ENCODE measurements at places on chromosomes 5 and 9.

GRCh38 chr9:116760636-116761035, 73.5 kb downstream of the TRIM32 start:
- DNase-seq = no peak

DNA sequence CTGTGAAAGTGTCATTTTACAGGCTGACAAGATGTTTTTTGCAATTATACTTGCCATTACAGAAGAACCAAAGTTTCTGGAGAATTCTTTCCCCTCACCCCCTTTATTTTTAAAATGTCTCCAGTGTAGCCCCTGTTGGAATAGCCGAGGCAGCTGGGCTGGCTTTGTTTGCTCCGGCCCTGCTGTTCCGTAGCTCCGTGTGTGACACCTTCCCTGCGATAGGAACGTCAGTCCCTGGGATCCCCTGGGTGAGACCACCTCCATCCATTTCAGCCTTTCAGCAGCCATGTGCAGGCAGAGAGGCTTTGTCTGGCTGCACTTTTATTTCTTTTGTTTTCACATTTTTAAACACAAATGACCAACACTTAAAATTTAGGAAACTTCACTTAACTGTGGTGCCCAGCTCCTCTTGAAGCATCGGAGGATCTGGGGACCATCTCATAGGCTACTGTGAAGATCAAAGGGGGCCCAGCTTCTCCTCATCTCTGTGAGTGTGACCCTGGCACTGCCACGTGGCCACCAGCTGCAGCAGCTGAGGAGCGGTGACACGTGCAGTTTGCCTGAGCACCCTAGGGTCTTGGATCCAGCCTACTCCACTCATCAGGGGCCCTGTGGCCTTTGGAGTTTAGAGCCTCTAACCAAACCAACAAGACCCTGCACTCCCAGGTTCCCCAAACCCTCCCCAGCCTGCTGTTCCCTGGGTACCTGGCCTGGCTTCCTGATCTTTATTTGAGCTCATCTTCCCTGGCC, 125.7 kb upstream of the RAPGEF1 start:
- no peak for DNase-seq

GRCh38 chr5:174182111-174182510, 136.6 kb downstream of the NSG2 start:
- no peak for DNase-seq

DNA sequence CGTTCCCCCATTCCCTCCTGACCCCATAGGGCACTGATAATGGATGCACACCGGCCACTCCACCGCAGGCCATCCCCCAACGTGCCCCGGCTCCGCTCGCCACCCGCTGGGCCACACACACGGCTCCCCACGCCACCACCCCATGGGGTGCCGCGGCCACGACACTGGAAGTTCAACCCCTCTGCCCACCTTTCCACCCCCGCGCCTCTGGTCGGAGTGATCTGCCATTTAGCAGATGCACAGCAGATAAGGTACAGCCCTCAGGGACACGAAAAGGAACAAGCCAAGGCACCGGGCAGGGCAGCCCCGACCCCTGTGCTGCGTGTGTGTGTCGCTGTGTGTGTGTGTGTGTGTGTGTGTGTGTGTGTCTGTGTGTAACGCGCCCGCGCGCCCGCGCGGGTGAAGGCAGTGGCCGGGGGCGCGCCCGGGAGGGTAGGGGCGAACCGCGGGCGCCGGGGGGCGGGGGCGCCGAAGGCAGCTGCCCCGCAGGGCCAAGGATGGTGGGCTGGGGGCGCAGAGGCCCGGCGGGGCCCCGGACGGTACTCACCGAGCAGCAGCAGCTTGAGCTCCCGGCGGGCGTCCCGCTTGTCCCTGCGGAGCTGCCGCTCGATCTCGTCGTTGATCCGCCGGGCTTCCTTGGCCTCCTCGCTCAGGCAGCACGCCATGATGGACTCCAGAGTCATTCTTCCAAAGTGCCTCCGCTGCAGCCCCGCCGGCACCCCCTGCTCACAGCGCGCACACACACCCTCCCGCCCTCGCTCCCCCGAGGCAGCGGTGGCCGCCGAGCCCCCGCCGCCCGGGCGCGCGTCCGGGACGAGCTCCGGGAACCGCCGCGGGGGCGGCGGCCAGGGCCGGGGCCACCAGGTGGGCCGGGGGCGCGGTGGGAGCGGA, 813 bp downstream of the GNAQ start:
- peak; percentile 71 for DNase-seq

DNA sequence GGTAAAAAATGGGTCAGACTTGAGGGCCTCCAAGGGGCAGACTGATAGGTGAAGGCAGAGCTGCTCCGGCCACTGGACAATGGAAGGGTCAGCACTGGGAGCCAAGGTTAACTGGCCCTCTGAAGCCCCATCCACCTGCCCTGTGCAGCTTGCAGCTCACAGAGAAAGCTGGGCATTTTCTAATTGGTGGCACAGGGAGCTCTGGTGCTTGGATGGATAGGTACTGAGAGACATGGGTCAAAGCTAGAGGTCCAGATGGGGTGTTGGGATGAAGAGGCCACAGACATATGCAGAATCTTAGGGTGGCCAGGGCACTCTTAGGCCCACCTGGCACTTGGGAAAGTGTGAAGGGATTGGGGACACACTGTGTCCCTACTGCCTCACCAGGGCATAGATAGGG, 29.5 kb upstream of the SARDH start:
- no peak for DNase-seq

DNA sequence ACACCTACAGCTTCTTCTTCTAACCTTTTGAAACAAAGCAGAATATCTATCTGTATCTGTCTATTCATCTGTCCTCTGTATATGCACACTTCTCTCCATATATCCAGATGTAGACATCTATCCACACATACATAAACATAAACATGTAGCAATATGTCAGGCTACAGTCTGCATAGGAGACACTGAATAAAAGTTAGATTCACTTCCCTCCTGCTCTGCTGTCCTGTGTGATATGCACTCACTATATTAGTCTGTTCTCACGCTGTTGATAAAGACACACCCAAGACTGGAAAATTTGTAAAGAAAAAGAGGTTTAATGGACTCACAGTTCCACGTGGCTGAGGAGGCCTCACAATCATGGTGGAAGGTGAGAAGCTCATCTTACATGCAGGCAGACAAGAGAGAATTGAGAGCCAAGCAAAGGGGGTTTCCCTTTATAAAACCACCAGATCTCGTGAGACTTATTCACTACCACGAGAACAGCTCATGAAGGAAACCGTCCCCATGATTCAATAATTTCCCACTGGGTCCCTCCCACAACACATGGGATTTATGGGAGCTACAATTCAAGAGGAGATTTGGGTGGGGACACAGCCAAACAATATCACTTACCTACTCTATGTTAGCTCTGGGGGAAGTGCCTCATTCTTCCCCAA, 24.1 kb downstream of the RANBP3L start:
- DNase-seq = no peak

DNA sequence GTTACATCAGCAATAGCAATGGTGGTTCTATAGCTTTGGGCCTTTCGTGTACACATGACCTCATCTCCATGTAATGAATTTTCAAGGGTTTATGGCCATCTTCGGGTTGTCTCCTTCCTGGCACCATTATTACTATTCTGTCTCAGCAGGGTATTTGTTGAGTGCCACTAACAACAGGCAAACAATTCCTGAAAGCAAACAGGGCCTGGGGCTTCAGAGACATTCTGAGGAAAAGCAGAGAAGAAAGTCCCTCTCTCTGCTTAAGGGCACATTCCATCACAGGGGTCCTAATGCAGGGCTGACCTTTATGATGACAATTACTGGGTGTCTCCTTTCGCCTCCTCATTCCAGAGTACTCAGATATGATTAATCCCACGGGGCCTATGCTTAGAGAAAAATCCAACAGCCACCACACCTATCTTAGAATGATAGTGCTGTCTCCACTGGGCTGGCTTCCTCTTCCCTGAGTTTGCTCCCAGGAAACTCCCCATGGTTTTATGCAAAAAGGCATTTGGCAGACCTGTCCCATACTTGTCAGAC, 540.2 kb upstream of the ZNF462 start:
- no peak for DNase-seq

- no peak for DNase-seq
Measured at GRCh38 chr9:137206602-137207001, 1.1 kb downstream of the NDOR1 start.

GRCh38 chr5:43514025-43514424, 923 bp downstream of the C5orf34 start:
- DNase-seq = no peak

- DNase-seq = no peak
Measured at GRCh38 chr9:121910491-121911040, 182.5 kb downstream of the TTLL11 start.

- peak; percentile 67 for DNase-seq
Measured at GRCh38 chr5:36073595-36074216, 7.0 kb upstream of the UGT3A2 start.

DNA sequence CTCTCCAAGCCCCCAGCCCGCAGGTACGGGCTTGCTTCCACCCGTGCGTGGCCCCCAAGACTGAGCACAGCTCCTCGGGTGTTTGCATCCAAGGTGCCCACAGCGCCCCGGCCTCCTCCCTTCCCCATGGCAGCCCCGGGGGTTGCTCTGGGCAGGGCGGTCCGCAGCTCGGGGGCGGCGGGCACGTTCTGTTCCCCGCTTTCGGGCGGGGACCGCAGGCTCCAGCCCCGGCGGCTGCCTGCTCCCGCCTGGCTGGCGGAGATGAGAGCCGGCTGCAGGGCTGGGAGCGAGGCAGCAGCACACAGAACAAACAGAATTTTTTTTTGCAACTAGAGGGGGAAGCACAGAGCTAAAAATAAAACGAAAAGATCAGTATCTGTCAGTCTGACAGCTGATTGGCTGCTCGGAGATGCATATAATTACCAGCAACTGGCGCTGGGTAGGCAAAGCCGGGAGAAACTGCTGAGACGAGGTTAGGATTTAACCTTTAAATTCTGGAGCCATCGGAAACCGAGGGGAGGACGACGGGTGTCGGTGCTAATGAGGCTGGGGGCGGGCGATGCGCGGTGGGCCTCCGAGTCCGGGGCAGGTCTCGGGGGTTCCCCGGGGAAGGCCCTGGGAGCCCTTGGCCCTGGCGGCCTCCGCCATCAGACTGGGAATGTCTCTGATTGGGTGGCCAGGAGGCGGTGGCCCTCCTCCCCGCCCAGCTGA, 142.7 kb upstream of the IER5L start:
- DNase-seq = peak; percentile 66

DNA sequence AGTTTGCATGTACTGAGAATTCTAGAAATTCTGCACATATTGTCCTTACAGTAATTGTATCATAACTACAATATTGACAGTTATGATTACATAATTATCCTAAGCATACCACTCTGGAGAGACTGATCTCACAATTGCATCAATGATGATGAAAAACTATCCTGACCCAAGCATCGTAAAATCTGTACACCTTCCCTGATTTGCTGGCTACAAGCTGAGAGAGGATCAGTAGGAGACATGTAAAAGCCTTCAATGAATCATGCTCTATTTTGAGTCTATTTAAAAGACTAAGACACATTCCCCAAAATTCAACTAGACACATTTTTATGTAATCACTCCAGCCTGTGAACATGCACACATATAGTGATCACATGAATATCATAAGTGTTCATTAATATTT, 1833.8 kb downstream of the EFNA5 start:
- no peak for DNase-seq

DNA sequence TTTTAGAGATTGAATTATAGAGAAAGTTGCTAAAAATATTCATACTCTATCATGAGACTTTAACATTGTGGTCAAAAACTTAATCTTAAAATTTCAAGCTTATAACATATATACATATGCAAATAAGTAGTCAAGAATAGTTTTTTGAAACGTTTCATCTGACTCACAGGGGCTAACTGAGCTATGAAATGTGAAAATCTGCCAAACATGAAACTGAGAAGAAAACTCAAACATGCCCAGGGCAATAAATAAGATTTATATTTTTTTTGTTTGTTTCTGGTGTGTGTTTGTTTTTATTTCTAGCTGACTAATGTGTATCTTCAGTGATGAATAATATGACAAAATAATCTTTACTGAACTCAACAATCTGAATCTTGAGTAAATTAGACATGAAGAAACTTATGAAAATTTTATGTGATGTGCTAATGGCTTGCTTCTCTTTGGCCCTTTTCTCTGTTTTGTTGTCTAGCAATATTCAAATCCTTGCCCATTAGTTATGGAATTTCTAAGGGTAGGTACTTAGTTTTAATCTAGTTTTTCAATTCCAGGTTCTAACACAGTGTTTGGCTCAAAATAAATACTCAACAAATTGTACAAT, 99.9 kb downstream of the FAM174A start:
- DNase-seq = no peak

DNA sequence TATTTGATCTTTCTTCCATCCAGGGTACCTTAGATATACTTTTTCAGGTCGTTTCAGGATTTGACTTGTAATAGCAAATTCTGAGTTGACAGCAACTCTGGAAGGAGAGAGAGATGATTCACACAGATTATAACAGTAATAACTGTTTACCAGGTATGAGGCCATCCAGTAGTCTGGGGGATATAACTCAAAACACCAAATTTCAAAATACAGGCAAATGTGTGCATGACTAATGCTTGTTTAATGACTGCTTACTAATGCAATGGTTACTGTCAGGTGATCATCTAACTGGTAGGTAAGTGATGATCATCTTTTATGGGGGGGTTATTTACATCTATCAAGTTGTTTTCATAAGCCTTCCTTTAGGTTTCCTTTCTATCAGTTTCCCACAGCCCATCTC, 412.3 kb downstream of the MAT2B start:
- DNase-seq = no peak

DNA sequence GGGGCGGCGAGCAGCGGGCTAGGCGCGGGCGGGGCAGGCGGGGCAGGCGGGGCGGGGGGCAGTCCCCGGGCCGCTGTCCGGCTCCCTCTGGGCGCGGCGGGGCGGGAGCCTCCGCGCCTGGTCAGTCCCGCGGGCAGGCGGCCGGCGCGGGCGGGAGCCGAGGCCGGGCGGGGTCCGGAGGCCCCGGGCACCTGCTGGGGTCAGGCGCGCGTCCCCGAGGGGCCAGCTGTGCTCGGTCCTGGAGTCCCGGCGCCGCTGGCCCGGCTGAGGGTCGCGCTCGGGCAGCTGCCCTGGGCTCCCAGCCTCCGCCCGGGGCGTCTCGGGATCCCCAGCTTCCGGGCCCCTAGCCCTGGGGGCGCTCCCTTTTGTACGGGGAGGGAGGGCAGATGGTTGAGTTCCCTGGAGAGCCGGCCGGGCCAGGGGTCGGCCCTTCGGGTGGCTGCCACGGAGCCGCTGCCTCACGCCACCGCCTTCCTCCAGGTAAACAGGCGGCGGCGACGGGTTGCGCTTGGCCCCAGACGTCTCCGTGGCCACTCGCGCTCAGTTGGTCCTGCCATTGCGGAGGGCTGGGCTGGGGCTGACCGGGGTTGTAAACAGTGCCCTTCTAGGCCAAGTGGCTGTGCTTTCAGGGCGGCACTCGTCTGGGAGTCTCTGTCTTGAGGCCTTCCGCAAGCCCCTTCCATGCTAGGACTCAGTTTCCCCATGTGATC, 473 bp downstream of the ZBTB34 start:
- DNase-seq = peak; percentile 13

DNA sequence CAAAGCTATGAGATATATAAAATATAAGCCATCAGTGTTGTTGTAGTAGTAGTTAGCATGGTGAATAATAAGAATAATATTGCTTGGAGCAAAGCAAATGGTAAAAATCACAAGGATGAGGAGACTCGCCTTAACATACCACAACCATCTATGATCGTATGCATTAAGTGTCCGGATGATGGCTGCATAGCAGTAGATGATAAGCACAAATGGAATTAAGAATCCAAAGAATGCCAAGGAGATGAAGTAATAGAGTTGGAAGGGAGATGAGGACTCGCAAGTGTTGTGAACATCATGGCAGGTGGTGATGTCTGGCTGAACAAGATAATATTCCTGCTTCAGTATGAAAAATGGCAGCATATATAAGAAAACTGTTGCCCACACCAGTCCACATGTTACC, 5.5 kb downstream of the F2RL2 start:
- no peak for DNase-seq

GRCh38 chr5:123285122-123286023, 137.8 kb downstream of the CEP120 start:
- DNase-seq = no peak

- DNase-seq = peak; percentile 65
Measured at GRCh38 chr9:137828527-137829259, 48.9 kb upstream of the CACNA1B start.

Data from DND-41 (cell line).